Activated naive CD4-positive, alpha-beta T cell treated with anti-CD3 and anti-CD28 coated beads, Interleukin-2, amount 50 U/mL, for 72 hours (primary cell): ENCODE measurements at places on chromosomes 7 and 10. TPM values are rescaled to one million over a fixed set of nuclear protein-coding genes. Genes with fewer than 3 reads are reported as not detected.

Gene RARRES2
- not detected for total RNA-seq

Gene TDRD1
- total RNA-seq: 0.20 TPM

Gene RSBN1L
- total RNA-seq: 19.8 TPM

Gene ZYX
- total RNA-seq: 75.9 TPM

Gene OPN1SW
- total RNA-seq: not detected

Gene TFR2
- total RNA-seq: 19.1 TPM

Gene ENTPD7
- 3.3 TPM for total RNA-seq

Gene NPSR1
- total RNA-seq: not detected

Gene AS3MT
- not detected for total RNA-seq

Gene WDR91
- total RNA-seq: 13.7 TPM

Gene EEPD1
- total RNA-seq: 0.82 TPM

Gene NPC1L1
- total RNA-seq: 0.06 TPM

Gene BAIAP2L1
- total RNA-seq: 4.2 TPM

Gene SLC25A13
- 13.2 TPM for total RNA-seq

Gene KNDC1
- not detected for total RNA-seq

Gene ASIC3
- total RNA-seq: 7.6 TPM

Gene ZEB1
- total RNA-seq: 44.4 TPM

Gene CLDN3
- not detected for total RNA-seq

Gene CPA4
- total RNA-seq: not detected

Gene EBF3
- not detected for total RNA-seq

Gene CNTNAP2
- not detected for total RNA-seq

Gene BUB3
- 215 TPM for total RNA-seq

Gene MICALL2
- 1.4 TPM for total RNA-seq

Gene NPM3
- 108 TPM for total RNA-seq

Gene SLC26A5
- total RNA-seq: not detected

Gene HOXA3
- total RNA-seq: not detected

Gene NME8
- total RNA-seq: not detected

Gene GDF10
- 0.14 TPM for total RNA-seq

Gene INA
- not detected for total RNA-seq

Gene PLXDC2
- total RNA-seq: not detected

Gene CYP2E1
- total RNA-seq: 0.32 TPM

Gene LRIT1
- total RNA-seq: not detected

Gene VSTM2A
- total RNA-seq: not detected

Gene BMPER
- total RNA-seq: not detected

Gene WDR86
- not detected for total RNA-seq

Gene STOX1
- 0.25 TPM for total RNA-seq

Gene ECD
- 39.6 TPM for total RNA-seq

Gene AKR1C4
- not detected for total RNA-seq

Gene COL1A2
- not detected for total RNA-seq

Gene UCMA
- total RNA-seq: not detected

Gene SPDYE8
- not detected for total RNA-seq

Gene ZNF786
- 4.3 TPM for total RNA-seq

Gene IKZF1
- total RNA-seq: 208 TPM

Gene CPXM2
- not detected for total RNA-seq

Gene GATA3
- total RNA-seq: 28.9 TPM

Gene TMEM168
- total RNA-seq: 27.6 TPM

Gene MCM7
- 291 TPM for total RNA-seq

Gene CALCR
- not detected for total RNA-seq

Gene TNS3
- 1.7 TPM for total RNA-seq
